Bronchial smooth muscle cell (primary cell): ENCODE measurements at places on chromosomes 2 and 18. TPM values are rescaled to one million over a fixed set of nuclear protein-coding genes. Genes with fewer than 3 reads are reported as not detected.

CENPO gene
- total RNA-seq, result 2.7 and 4.6 TPM in 2 replicates

NBEAL1 gene
- total RNA-seq, result 25.9 and 28.2 TPM in 2 replicates

NT5DC4 gene
- total RNA-seq, result not detected in 2 replicates

SDC1 gene
- total RNA-seq, result 8.0 and 34.2 TPM in 2 replicates
